SK-MEL-5 (cell line): ENCODE measurements at places on chromosomes 4 and X.
A peak's percentile ranks its signal among the peaks of the same experiment; 100 is the strongest.

DNA sequence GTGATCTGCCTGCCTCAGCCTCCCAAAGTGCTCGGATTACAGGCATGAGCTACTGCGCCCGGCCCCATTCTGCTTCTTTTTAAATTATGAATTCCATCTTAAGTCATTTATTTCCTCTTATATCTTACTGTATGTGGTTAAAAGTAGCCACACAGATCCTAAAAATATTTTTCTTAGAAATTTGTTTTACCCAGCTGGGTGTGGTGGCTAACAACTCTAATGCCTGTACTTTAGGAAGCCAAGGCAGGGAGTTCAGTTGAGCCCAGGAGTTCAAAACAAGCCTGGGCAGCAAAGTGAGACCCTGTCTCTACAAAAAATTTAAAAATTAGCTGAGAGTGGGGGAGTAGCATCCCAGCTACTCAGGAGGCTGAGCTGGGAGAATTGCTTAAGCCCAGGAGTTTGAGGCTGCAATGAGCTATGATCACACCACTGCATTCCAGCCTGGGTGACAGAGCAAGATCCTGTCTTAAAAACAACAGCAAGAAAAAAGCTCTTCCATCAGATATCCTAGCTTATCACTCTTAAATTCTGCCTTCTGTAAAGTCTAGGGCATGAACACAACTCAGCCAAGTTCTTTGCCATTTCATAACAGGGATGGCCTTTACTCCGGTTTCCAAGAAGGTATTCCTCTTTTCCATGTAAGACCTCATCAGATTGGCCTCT lies 15.1 kb upstream of the AFF1 start:
- no peak for DNase-seq

- DNase-seq = no peak
Measured at GRCh38 chrX:110145311-110145710, 142.4 kb downstream of the TMEM164 start.

GRCh38 chrX:96685210-96686099 lies 813 bp downstream of the DIAPH2 start:
- peak; percentile 45 for DNase-seq

DNA sequence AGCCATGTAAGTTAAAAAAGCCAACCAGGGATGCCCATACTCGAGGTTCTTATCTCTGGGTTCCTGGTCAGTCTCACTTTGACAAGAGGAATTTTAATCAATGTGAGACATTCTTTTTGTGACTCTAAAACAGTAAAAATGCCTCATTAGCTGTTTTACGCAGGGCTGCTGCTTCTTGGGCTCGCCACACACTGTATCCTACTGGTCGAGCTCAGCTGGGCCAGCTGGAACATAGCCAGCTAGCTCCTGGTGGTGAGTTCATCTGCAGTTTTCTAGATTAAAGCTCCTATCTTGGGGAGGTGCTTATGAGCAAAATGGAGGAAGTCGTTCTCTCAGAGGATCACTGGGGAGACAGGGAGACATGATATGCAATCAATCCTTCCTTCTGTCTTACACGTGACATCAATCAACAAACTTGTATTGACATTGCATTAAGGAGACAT lies 55.9 kb upstream of the LEF1 start:
- peak; percentile 22 for DNase-seq

GRCh38 chr4:96205143-96205936 lies 365.4 kb downstream of the PDHA2 start:
- DNase-seq = no peak
